ENCODE measurements at places on chromosomes 11 and 22.

DNA sequence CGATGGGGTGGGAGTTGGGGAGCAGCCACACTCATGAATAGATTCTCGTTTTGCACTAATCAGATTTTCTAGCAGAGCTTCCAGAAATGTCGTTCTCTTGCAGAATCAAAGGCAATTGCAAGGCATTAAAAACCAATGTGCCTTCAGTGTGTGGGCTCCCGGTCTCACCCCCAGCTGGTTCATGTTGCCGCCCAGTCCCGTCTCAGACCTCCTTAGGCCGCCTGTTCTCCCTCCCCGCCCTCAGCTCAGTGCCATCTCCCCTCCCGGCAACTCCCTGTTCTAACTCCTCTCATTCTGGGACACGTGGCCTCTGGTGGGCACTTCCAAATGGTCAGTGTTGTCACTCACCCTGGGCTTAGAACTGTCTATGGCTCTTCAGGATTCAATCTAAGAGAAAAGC is 42.5 kb upstream of the SMIM38 start:
- no peak for DNase-seq

GRCh38 chr11:35579557-35580396 is 38.5 kb upstream of the FJX1 start:
- DNase-seq: no peak

DNA sequence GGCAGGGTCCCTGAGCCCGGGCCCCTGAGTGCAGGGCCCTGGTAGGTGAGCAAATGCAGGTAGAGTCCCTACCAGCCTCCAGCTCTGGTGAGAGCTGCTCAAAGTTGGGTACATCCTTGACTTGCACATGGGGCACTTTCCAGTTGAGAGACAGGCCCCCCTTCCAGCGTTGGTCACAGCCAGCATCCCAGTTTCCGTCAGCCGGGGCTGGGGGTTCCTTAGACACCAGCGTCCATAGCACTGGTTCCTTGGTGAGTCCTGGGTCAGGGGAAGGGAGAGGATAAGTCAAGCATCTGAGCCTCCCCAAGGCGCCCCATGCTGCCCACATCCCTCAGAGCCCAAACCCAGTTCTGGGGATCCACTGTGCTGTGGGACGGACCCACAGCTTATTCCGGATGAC is 5.6 kb downstream of the PNPLA5 start:
- no peak for DNase-seq

GRCh38 chr11:117392979-117393378 is 65.3 kb downstream of the CEP164 start:
- no peak for DNase-seq

DNA sequence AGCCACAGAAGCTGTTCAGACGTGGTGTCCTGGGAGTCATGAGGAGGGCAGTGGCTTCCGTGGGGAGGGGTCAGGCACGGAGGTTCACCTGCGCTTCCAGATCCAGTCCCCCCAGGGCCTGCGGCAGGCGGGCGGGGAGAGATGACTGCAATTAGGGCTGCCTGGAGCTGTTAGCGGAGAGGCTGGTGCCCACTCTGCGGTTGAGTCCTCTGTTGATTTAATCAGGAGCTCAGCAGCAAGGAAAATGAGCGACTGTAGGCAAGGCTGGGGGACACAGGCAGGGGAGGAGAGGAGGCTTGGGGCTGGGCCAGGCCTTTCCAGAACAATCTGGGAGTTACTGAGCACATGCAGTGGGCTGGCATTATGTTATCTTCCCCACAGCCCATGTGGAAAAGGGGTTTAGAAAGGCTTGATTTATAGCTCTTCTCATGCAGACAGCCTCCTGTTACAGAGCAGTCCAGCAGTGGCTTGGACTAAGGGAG is 13.1 kb downstream of the PLCB3 start:
- DNase-seq: no peak

Data from CD4-positive, alpha-beta T cell treated with Interleukin-1 beta for 1 hour (primary cell).